Activated naive CD4-positive, alpha-beta T cell treated with anti-CD3 and anti-CD28 coated beads for 36 hours (primary cell): ENCODE measurements at places on chromosomes 16 and 17.

- DNase-seq: peak; percentile 27
These were observed 6.5 kb downstream of the MARF1 start for GRCh38 chr16:15636392-15636873.

GRCh38 chr17:72031219-72031884 lies 89.5 kb upstream of the SOX9 start:
- DNase-seq: no peak

DNA sequence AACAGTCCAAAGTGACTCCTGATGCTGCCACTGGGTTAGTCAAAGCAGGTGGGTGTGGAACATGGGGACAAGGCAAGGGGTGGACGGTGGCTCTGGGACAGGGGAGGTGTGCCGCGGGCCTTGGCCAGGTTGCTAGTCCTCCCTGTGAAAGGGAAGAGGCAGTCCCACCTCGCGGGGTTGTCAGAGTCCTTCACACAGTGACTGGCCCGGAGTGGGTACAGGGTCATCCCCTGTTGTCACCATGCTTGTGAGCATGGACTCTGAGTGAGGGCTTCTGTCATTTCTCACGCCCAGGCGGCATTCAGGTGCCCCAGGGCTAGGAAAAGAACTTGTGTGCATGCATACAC lies 3.1 kb upstream of the ZNF469 start:
- DNase-seq: no peak

DNA sequence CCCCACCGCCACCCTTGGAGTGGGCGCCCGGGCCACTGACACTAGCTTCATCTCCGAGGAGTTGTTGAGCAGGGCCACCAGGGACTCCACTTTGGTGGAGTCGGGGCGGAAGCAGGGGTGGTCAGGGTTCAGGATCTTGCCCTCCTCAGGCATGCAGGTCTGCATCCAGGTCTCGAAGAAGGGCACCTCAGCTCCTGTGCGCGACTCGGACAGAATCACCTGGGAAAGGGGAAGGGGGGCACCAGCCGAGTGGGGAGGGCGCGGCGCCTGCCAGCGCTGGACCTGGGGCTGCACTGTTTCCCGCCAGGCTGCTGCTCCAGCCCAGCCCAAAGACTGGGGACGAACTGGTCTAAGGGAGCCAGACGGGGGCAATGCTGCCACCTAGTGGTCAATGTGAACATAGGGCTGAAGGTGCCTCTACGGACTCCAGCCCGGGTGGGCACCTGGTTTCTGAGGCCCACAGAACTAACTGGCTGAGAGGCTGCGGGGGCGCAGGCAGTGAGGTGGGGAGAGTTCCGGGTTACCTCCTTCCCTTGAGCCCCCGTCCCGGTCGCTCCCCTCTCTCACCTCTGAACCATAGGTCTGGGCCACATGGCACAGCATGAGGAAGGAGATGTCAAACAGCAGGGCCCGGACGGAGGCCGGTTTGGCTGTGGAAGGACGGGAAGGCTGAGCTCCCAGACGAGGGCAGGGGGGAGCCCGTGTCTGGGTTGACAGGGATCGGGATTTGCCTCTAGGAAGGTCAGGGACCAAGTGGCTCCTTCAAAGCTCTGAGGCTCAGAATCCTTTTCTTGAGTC lies 11.8 kb downstream of the CSF3 start:
- peak; percentile 85 for DNase-seq

- DNase-seq: no peak
These were observed 12.6 kb downstream of the C1QTNF1 start for GRCh38 chr17:79036596-79036995.

DNA sequence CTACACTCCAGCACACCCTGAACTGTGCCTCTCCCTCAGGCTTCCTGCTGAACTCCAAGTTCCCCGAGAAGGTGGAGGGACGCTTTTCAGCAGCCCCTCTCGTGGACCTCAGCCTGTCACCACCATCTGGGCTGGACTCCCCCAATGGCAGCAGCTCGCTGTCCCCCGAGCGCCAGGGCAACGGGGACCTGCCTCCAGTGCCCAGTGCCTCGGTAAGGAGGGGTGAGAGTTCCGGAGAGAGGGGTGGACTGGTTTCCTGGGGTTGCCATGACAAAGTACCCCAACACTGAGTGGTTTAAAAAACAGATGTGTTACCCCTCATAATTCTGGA lies 17.4 kb downstream of the GLIS2 start:
- no peak for DNase-seq

DNA sequence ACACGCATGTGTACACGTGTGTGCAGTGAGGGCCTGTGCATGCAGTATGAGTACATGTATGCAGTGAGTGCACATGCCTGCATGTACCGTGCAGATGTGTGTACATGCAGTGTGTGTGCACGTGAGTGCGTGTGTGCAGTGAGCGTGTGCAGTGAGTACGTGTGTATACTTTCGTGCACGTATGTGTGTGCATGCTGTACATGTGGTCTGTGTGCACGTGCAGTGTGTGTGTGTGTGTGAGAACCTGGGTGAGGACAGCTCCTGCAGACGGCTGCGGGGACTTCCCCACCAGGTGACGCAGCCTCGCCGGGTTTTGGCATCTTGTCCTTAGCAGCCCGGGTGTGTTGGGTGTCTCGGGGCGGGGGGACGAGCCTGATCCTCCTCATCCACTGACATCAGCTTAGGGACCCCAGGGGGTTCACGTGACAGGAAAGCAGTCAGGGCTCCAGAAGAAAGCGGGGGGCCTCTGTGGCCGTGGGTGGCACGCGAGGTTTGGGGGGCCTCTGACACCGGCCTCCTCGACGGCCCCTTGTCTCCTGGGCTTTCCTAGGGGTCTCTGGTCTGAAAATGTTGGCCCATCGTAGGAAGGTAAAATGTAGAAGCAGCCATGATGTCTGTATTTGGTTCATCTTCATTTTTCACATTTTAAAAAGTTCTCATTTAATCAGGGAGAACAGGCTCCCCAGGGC lies 119.6 kb upstream of the ZNF750 start:
- DNase-seq: no peak

DNA sequence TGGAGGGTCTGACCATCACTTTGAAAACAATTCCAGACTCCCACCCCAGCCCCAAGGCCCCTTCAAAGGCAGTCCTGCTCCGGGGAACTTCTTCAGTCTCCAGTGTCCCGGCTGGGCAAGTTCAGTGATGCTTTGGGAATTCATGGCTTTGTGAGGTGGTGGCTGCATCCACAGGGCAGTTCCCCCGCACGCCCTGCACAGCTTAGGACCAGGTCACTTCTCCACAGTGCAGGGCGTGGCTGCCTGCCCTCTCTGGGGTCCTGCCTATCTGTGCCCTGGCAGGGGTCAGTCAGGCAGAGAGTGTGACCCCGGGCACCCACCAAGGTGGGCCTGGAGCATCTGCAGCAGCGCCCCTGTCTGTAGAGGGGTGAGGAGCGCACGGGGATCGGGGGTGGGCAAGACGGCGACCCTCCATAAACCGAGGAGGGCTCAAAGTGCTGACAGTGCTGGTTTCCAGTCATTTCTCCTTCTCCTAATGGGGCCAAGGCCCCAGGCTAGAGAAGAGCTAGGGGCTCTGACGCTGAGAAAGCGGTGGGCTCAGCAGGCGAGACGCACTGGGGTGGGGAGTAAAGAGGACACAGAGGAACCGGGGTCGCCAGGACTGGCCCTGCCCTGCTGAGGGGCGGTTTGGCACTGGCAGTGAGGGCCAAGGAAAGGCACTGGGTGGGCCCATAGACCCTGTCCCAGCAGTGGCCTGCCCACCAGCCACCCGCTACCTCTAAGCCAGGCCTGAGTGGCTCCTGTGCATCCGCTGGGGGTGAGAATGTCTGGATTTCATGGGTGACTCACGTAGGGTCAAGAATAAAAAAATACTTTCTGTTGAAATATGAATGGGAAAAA lies 4.2 kb upstream of the ARHGAP27 start:
- DNase-seq: no peak

DNA sequence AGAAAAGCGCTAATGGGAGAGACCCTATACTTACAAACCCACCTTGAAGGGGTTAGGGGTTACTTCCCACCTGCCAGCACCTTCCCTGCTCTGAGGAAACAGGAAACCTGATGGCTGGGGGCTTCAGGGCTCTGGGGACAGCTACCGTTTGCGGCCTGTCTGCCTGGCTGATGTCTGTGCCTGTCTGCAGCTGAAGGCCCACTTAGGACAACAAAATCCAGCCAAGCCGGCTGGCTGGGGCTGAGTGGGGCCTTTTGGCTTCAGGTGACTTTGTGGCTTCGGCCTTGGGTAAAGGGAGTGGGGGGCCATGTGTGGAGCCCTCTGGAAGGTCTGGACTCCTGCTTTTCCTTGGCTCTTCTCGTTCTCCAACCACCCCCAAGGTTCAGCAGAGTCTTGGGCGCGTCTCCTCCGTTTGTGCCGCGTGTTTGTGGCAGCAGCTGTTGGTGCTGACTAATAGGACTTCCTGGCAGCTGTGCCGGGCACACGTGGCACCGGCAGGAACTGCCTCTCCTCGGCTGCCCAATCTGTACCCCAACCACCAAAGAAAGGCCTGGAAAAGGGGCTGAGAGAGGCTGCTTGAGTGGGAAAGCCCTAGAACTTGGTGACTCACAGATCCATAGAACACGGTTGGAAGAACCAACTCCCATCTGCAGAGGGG lies 186.7 kb downstream of the MSI2 start:
- DNase-seq: peak; percentile 85

- no peak for DNase-seq
These were observed 97.4 kb upstream of the PSMD7 start for GRCh38 chr16:74199066-74199841.

- peak; percentile 49 for DNase-seq
These were observed 54.5 kb downstream of the NKD1 start for GRCh38 chr16:50602531-50603205.

DNA sequence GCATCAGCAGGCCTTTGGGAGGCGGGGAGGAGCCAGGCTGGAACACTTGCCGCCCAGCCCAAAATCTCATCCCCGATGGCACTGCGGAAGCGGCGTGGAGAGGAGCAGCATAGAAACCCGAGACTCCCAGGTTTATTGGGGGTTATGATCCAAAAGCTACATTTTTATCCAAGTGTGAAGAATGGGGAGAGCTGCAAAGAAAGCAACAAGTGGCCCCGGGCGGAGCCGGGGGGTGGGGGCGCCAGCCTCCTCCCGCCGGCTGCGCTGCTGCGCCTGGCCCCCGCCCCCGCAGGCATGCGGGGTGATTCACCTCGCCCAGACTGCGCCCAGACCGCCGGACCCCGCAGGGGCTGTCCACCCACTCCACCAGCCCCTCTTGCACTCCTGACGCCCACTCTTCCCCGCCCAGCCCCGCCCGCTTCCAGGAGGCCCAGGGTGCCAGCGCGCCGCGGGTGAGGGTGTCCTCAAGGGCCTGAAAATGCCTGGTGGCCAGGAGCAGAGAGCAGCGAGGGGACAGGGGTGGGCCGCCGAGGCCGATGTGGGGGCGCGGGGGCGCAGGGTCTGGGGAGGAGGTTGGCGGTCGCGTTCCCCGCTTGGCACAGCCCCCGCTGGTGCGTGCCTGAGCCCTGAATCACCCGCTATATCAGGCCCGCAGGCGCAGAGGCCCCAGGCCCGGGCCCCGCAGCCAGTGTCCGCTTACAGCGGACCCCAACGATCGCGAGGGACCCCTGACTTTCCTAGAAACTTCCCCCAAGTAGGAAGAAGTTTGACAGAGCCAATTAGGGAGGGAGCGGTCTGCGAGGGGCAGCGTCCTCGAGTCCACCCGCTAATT lies 1.3 kb downstream of the CAVIN1 start:
- DNase-seq: no peak

DNA sequence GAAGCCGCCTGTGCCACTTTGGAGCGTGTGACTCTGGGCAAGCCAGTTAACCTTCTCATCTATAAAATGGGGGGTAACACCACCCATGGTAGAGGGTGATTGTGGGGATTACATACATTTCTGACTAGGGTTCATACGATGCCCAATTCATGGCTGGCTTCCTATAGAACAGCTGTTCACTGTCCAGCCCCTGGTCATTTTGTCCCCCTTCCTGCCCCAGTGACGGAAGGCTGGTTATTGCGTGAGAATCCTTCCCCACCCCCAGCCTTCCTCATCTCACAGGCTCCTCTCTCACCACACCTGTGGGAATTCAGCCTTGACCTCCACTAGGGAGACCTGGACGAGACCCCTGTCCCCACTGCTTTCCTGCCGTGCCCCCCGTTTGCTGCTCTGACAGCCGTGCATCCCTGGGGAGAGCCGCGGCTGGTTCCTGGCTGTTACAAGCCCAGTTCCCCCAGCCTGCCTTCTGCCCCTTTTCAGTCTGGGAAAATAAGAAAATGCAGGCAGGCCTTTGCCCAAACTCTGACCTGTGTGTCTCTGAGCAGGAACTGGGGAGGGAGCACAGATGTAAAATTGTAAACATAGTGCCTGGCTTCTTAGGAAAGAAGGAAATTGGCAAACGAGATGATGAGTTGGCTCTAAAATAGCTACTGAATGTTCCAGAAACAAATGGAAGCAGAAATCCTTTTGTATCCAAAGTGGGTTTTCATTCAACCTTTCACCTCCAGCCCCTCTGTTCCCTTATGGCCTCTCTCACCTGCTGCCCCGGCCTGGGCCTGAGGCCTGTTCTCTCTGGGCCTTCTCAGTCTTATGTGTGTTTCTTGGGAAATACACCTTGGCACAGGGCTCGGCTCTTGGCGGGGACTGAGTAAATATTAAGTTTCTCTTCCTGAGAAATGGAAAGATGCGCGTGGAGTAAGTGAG lies 67.3 kb downstream of the OR1D5 start:
- DNase-seq: no peak

DNA sequence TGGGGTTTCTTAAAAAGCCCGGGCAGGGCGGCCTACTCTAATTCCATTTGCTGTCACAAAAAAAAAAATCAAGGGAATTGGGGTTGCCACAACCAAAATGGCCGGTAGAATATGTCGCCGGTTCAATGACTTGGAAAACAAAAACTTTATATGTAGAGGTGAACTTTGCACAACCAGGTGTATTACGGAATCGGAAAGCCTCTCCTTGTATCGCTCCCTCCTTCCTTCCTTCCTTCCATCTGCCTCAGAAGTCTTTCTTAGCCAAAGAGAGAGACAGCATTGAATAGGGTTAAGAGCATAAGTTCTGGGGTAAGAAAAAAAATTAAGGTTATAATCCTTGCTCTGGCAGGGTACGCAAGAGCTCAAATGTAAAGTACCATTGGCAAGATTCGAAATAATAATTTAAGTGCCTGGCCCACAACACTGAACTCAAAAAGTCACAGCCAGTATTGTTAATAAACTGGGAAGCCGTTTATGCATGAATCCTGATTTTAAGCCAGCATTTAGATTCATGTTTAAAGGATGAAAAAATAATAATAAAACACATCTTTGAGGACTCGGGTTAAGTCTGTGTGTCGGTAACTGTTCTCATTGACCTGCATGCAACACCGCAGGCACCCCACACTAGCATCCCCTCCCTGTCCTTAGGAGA lies 522 bp upstream of the GLG1 start:
- DNase-seq: no peak

DNA sequence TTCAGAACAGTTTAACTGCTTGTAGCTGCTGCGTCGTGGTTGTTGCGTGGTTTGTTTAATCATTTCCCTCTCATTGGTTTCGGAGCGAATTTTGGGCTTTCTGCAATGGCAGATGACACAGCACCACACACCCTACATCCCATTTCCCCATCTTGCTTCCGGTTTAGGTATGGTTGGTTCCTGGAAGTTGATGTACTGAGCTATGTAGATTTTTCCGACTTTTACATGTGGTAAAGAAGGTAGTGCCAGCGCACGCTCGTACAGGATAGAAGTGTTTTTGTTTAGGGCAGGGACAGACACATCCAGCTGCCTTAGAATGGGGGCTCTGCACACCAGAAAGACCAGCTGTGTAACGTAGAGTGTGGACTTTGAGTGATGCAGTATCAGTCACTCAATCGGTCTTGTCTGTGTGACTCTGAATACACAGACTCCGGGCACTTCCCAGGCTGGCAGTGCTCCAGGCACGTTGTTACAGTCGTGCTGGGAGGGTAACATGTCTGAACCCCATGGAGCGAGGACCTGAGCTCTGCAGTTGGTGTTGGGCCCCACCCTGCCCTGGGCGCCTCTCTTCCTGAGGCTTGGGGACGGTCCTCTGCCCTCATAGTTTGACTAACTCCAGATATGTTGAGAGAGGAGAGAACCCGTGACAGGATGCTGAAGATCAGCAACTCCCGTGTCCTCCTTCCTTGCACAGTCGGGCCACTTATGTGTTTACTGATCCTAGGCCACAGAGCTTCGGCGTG lies 172.0 kb upstream of the CHMP6 start:
- peak; percentile 61 for DNase-seq
